Cortex of kidney (tissue), 1 donor: ENCODE measurements at places on chromosomes 6 and 20.

GRCh38 chr6:54020334-54020733 lies 90.9 kb upstream of the MLIP start:
- DNase-seq = no peak

DNA sequence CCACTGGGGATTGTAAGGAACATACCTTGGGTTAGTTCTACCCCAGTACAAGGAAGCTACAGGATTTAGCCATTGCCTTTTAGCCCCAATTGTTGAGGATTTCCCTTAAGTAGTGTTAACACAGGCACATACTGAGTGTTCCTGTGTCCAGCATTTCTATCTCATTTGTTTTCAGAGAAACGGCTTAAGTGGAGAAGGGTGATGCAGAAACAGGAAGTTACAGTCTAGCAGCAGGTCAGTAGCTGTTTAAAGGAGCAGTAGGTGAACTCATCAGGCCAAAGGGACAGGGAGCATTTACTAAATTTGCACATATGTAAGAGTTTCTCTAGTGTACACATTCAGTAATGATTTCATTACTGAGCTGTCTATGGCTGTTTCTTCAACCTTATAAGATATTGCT lies 644.2 kb upstream of the GJE1 start:
- no peak for DNase-seq

GRCh38 chr6:134585517-134585873 lies 267.6 kb upstream of the SGK1 start:
- no peak for DNase-seq

DNA sequence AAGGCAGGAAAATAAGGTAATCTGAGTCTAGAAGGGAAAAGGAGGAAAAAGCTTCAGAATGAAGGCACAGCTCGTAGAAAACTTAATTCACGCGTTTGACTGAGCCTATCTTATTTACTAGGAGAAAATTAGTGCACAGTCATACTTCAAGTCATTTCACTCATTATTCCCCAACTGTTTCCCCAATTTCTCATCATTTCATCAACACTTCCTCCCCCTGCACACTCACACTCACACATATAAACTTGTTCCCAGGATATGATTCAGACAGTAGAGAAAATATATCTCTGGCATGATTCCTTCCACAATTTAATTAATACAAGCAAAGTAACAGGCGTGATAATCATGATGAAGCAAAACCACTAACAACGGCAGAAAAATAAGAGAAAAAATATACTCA lies 94.5 kb upstream of the F13A1 start:
- no peak for DNase-seq

GRCh38 chr20:44746367-44747165 lies 901 bp downstream of the KCNK15 start:
- DNase-seq = no peak

DNA sequence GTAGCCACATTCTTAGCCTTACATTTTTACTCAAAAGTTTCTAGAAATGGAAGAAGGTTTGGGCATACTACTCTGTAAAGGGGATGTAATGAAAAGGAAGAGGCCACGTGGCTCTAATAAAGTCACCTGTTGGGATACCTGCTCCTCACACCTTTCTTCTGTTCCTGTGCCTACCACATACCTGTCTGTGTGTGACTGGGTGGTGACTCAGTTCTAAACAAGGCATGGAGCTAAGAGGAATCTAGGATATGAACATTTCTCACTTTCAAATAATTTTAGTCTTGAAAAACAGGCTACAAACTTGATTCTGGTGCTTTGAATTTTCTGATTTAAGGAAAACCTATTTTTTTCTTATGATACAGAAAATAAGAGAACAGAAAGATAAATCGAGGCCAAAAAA lies 363.6 kb downstream of the RFPL4B start:
- DNase-seq = no peak

- DNase-seq = no peak
Observed at GRCh38 chr6:42279144-42279781, 61.6 kb upstream of the MRPS10 start.

DNA sequence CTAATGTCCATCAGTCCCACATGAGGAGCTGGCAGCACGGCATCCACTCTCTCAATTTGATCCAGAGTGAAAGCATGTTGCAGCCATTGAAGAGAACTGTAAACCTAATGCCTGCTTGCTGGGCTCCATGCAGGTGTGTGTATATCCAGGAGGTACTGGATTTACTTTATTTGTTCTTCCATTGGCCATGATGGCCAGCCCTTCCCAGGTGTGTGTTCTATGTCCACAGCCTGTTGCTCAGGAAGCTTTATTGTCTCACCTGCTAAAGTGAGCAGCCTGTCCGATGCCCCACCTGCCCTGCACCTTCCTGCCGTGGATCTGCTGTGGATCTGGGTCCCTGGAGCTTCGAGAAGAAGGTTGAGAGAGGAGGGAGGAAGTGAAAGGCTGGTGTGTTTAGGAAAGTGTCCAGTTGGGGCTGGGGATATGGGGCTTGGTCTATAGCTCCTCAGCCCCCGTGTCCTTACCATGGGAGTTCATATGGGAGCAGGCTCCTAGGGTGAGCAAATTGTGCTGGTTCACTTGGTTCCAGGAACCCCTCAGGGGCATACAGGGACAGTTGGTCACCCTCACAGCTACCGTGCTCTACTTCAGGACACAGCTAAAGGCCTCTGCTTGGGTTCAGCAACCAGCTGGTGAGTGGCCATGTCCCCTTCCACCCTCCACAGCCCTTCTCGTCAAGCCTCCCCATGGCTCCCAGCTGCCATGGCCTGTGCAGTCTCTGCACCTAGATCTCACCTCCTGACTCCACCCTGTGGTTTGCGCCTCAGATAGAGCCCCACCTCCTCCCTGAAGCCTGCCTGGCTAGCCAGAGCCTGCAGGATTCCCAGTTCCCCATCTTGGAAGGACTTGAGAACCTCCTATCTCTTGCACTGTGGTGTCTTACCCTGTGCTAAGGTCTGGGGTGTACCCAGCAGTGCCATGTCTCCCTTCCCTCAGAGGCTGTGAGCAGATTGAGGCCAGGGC lies 12.7 kb downstream of the TREML2 start:
- no peak for DNase-seq

GRCh38 chr20:63967330-63968135 lies 2.2 kb downstream of the ZNF512B start:
- DNase-seq = no peak

GRCh38 chr6:110180228-110181008 lies at the start of gene CDC40:
Gene CDC40 (plus strand): TSS chr6:110180427. CDS start chr6:110180445, 18 bp downstream.
- peak; percentile 18 for DNase-seq

GRCh38 chr6:44263354-44264100 lies 1.8 kb downstream of the NFKBIE start:
- DNase-seq = no peak

DNA sequence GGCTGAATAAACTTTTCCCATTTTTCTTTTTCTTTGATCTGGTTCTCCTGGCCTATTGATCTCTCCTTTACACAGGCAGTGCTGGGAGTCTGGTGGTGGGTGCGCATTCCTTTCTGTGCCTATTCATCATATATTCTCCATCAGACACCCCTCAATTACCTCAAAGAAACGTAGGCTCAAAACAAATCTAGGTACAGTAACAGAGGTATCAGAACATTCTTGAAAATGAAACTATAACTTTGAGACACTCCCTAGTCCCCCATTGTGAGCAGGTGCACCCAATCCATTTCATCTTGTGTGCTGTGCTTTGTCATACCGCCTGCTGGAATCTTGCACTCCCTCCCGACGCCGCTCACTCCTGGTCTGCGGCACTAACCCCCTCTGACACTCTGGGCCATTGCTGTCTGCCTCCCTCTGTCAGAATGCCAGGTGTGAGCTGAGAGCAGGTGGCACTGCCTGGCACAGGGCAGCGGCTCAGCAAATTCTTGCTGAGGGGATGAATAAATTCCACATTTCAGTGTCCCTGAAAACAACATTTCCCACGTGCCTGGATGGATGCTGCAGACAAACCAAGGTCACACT lies 303.4 kb upstream of the EXOC2 start:
- no peak for DNase-seq

- no peak for DNase-seq
Observed at GRCh38 chr20:32727683-32728082, 15.6 kb downstream of the COMMD7 start.

GRCh38 chr20:46343975-46344357 lies 35.7 kb upstream of the CDH22 start:
- DNase-seq = no peak

DNA sequence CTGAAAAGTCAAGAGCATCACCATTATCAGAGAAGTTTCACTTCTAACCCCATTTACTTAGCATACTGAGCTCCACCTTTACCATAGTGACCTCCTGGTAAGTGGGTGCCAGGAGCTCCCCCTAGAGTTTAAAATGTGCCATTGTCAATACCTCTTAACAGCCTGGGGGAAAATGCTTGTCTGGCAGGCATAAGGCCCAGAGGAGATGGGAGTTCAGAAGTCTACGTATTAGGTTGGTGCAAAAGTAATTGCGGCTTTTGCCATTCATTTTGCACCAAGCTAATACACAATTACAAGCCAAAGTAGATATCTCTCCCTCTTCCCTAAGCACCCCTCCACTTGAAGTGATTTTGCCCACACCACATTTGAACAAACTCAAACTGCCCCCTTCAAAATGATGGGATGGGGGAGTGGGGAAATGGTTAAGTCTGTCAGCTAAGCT lies 919.0 kb downstream of the KIF16B start:
- DNase-seq = no peak

DNA sequence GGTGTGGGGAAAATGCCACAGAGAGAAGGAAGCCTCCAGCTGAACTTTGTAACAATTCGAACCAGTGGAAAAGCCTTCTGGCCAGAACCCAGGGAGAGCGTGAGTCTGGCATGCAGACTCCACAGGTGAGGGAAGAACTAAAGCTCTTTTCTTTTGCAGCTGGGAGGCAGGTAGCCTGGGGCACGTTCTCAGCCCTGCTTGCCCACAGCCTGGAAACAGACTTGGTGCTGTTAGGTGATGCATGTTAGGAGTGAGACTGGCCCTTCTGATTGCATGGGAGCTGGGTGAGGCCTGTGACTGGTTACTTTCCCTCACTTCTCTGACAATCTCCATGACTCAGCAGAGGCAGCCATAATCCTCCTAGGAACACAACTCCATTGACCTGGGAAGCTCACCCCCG lies 34.2 kb downstream of the PROKR2 start:
- DNase-seq = no peak

DNA sequence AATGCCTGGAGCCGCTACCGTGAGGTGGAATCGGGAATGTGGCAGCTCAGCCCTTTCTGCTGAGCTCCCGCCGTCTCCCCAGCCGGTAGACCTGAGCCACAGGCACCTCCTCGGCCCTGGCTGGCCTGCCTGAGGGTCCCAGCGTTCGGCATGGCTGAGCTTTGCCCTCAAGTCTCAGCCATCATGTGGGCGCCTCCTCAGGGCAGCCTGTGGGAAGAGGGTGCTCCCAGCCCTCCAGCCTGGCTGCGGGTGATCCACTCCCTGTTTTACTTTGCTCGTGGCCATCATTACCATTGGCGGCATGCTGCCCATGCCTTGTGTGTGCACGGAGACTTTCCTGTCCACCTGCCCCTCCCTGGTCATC lies 329.7 kb downstream of the CDH4 start:
- no peak for DNase-seq

DNA sequence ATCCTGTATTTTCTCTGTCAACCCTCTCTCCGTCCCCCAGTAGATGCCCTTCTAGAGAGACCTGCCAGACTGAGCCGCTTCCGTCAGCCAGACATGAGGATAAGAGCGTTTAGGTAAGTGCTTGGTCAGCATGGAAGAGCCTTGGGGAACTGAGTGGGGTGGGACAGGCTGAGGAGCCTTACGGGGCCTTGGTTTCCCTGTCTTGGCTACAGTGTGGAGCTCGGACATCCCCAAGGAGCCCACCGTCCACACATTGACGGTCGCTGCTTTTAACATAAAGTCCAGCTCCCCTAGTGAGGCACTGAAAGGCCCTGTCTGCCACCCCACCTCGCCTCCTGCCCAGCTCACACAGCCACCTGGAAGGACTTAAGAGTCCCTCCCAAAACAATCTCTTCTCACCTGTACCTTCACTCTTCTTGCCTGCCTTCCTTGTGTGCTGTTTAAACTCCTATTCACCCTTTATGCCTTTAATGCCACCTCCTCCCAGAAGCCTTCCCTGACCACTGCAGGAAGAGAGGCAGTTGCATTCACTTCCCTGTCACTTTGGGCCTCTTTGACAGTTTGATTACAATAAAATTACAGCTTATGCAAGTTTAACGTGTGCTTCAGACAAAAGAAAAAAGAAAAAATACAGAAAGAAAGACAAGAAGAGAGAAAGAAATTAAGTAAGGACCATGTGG lies 42.3 kb downstream of the PDYN start:
- DNase-seq = no peak

- DNase-seq = no peak
Observed at GRCh38 chr6:139973669-139974344, 599.4 kb upstream of the CITED2 start.

GRCh38 chr6:55756531-55757031 lies 118.8 kb downstream of the BMP5 start:
- no peak for DNase-seq

DNA sequence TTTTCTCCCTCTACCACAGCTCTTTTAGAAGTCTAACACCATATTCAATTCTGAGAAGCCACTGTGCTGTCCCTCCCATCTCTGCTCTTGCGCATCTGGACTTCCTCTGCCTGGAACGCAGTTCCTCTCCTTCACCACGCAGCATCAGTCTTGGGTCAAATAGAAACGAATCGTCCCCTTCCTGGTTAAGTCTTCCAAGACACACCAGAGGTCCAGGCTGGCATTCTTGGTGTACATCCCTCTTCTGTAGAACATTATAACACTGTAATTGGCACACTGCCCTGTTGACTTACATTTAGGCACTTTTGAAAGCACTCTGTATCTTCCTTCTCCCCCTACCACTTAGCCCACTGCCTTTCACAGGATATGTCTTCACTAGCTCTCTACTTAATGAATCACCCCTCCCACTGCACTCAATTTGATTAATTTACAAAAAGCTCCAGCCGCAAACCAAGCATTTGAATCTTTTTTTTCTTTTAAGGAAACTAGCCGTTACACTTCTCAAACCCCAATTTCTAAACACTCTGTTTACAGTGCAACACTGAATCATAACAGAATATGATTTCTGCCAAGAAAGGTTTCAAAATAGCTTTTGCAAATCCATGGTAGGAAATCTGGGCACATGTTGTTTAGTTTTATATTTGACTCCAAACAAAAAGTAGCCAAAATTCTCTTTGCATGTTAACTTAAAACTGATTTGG lies 140.8 kb upstream of the CARMIL1 start:
- DNase-seq = no peak

GRCh38 chr6:8556370-8557013 lies 121.1 kb upstream of the SLC35B3 start:
- no peak for DNase-seq

DNA sequence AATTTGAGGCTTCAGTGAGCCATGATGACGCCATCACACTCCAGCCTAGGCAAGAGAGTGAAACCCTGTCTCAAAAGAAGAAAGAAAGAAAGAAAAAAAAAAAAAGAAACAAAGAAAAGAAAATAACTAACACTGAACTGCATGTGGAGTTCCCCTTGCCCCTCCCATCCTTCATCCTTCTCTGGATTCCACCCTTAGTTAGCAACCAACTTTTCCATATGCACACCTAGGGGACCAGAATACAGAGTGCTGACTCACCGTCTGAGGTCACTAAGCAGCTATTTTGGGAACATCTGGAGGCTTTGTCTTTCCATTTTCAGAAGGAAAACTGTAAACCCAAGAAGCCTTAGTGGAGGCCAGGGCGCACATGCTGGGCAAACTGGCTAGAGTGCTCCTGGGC lies 257.4 kb downstream of the MAFB start:
- no peak for DNase-seq

GRCh38 chr20:17616480-17617211 lies 46.8 kb downstream of the DSTN start:
- DNase-seq = no peak
